Fibroblast of skin of abdomen (primary cell): ENCODE measurements at places on chromosomes 6 and 20.

- DNase-seq, result no peak
These were observed 28.6 kb upstream of the YWHAB start for GRCh38 chr20:44856856-44857448.

DNA sequence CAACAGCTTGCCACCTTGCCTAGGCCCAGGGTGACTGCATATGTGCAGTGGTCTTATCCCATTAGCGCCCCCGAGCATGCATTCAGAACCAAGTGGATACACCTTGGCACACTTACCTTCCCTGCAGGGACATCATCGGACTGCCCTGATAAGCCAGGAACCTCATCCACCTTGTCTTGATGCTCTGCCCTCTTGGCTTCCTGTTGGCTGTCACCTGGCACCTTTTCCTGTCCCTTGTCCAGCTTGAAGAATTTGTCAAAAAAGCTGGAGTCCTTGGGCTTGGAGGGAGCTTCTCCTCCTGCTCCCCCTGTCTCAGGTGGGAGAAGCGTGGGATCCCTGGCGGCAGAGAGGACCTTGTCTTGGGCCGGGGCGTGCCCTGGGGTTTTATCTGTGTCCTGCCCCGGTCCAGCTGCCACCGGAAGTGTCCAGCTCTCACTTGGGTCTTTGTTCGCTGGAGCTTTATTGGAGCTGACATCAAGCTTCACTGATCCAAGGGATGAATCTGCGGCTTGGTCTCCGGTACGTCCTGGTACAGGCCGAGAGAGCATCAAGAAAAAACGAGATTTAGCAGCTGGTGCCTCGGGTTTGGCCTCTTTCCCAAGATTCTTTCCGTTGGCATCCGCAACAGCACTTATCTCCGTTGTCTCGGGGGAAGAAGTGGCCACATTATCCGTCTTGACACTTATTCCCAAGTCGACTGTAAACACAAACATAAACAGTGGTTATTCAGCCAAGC, 42.0 kb downstream of the BCAS1 start:
- no peak for DNase-seq

DNA sequence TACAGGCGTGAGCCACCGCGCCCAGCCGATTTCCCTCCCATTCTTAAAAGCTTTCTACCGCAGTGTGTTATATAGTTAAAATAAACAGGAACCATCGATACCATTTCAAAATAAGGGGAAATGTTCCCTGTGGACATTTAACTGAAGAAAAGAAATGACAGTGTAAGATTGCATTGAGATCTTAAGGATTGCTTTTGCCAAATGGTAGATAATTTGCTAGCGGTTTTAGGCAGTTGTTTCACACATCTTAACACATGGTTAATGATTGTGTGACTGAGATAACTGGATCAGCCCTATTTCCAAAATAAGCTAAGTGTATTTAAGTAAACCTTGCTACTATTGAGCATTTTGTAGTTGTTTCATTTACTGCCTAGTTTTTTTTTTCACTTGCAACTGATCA, 15.6 kb downstream of the STX16 start:
- no peak for DNase-seq

GRCh38 chr6:46039646-46040045, 24.0 kb upstream of the CLIC5 start:
- DNase-seq, result no peak

- no peak for DNase-seq
These were observed 476.2 kb downstream of the MMUT start for GRCh38 chr6:48986845-48987244.

DNA sequence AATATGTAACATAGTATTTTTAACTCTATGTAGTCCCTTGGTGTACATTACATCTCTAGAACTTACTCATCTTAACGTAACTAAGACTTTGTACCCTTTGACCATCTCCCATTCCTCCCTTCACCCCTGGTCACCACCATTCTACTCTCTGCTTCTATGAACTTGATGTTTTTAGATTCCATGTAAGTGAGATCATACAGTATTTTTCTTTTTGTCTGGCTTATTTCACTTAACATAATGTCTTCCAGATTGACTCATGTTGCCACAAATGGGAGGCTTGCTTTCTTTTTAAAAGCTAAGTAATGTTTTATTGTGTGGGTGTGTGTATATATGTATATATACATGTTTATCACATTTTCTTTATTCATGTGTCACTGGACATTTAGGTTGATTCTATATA, 55.8 kb downstream of the TMEM200A start:
- peak; percentile 81 for DNase-seq

DNA sequence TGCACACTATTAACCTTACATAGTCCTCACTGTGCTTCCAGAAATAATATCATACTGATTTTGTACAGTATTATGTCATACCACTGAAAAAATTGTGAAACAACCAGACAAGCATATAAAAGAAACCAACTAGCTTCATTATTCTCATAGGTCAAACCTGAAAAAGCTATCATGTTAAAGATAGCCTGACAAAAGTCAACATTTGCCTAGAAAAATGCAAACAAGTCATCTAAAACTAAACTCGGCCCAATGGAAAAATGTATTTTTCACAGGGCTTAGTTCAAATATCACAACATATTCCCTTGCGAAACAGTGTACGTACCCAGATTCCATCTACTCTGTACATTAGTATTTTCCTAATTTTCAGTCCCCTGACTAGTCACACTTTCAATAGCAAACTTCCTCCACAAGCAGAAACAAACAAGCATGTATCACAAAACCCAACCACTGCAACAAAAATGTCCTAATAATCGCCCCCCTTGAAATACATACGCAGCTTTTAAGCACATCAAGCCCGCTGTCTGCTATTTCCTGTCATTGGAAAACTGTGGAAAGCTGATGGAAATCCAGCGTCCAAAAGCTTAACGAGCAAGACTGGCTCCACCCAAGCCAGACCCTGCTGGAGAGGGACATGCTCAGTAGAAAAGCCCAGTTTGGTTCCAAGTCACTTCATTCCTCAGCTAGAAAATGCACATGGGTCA, 93.1 kb downstream of the EPB41L2 start:
- peak; percentile 61 for DNase-seq

GRCh38 chr6:134809130-134809529, 140.8 kb downstream of the ALDH8A1 start:
- DNase-seq, result peak; percentile 49

DNA sequence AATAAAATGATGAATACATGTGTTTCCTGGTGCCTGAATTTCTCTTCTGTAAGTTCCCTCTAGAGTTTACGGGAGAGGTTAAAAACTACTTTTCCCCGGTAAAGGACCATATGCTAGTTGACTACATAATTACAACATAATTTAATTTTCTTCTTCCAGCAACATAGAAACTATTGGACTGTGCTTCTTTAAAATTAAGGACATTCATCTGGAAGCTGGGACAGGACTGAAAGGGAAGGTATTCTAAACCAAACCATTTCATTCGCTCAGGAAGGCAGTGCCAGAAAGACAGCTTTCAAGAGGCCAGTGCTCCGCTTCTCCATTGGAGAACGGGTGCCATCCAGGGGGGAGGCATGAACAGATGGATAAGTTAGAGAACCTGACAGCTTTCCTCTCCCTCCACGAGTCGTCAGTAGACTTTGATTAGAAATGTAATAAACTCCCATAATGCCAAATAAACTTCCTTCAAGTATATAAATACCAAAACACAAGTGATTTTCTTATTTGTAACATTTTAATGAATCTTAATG, 458.0 kb upstream of the SOX4 start:
- no peak for DNase-seq

DNA sequence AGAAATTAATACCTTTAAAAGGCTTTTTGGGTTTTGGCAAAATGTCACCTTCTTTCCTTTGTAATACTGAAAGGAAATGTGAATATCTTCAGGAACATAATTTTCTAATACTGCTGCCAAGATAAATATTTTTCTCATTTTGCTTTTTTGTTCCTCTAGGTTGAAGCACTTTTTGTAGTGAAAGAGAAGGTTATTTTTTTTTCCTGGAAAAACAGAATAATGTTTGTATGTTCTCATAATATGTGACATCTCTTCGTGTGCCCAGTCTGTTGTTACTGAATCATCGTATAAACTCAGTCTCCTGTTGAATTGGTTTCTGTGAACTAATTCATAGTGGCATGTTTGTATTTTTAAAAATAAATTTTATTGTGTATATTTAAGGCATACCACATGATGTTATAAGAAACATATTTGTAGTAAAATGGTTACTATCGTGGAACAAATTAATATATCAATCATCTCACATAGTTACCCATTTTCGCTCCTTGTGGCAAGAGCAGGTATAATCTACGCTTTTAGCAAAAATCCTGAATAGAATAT, 74.4 kb downstream of the SH3BGRL2 start:
- DNase-seq, result no peak

DNA sequence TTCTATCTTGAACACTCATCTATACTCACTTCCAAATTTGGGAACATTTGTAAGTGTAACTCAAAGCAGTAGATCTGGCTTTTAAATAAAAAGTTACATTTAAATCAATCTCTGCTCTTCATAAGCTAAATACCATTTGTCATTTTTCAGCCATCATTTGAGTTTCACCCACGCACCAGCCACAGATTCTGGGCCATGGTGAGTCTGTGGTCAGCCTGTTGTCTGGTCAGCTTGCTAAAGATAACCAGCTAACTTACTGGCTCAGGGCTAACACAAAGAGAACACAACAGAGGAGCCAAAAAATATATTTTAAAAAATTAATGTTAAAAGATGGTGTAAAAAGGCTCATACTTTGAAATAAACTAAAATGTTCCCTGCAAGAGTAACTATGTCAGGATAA, 181.3 kb downstream of the KIF6 start:
- no peak for DNase-seq

DNA sequence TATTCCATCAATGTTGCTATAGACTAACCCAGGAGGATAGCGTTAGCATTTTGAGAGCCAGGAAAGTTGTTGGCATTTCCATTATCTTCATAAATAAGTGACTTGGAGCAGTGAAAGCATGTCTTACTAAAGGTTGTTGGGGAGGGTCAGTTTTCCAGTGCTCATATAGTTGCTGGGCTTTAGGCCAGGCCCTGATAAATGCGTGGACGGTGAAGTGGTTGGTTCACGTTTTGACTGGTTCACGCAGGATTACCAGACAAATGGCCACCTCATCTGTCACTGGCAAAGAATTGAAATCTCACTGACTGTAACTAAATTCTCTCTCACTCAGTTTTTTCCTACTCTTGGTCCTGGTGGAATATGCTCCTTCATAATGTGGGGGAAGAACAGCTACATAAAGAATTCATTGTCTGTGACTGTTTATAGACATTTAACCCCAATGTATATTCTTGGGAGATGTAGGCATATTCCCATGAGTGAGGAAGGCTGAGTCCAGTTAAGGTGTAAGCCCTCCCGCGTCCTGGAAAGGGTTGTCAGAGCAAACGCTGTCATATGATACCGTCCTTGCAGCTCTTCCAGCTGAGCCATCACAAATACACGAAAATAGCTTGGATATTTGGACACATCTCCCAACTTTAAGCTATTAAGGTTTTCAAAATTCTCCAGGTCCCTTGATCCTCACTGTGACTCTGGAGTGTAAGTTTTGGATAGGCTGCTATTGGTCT, 27.8 kb downstream of the LRRC1 start:
- DNase-seq, result no peak

GRCh38 chr20:51121901-51122412, 99.0 kb upstream of the KCNG1 start:
- peak; percentile 52 for DNase-seq

DNA sequence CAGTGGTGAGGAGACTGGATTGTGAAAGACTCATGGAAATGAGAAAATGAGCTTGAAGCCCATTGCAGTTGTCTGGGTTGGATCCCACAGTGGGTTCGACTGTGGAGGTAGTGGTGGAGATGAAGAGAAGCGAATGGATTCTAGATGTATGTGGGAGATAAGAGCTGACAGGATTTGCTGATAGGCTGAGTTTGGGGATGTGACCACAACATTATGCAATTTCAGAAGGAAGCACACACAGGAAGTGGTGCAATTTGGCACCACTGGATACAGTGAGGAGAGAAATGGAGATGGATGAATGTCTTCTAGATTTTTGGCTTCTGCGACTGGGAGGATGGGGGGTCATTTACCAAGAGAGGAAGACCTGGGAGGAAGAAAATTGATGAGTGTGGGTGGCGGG, 64.4 kb upstream of the MAFB start:
- DNase-seq, result no peak

- DNase-seq, result peak; percentile 63
These were observed 175.7 kb downstream of the ALDH8A1 start for GRCh38 chr6:134774201-134774638.
